Lower lobe of right lung (tissue), 2 donors: ENCODE measurements at places on chromosomes 16 and 17.

- no peaks in the 10 kb centered on the region for H3K36me3 ChIP-seq
- no peak overlapping the region for H3K27ac ChIP-seq
- no peak overlapping the region for H3K4me3 ChIP-seq
Measured at GRCh38 chr16:85151603-85152413, 39.5 kb upstream of the CIBAR2 start.

GRCh38 chr17:72710202-72710601, 382.3 kb downstream of the SLC39A11 start:
- H3K4me1 ChIP-seq, result no peaks in the 10 kb centered on the region
- no peaks in the 10 kb centered on the region for H3K36me3 ChIP-seq
- no peak for DNase-seq

DNA sequence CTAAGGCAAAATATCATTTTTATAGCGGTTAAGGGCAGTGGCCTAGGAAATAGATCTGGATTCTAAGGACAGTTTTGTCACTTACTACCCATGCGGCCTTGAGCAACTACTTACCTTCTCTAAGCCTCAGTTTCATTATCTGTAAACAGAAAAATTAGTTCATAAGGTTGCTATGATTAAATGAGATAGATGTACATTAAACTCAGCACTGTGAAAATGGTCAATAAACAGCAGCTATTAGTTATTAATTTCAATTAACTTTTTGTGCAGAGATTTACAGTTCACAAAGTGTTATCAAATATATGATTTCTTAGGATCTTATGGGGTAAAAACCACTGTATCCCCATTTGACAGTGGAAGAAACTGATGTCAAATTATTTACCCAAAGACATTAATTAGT, 135.5 kb upstream of the CORO6 start:
- peaks cover 22% of the 10 kb centered on the region for H3K36me3 ChIP-seq
- H3K27ac ChIP-seq, result no peak overlapping the region
- H3K4me3 ChIP-seq, result peak overlapping the region; percentile 92
- no peaks in the 10 kb centered on the region for H3K27me3 ChIP-seq
- peaks cover 29% of the 10 kb centered on the region for H3K4me1 ChIP-seq

GRCh38 chr16:84367750-84368307, 509 bp upstream of the ATP2C2 start:
- no peaks in the 10 kb centered on the region for H3K36me3 ChIP-seq
- peaks cover 41% of the 10 kb centered on the region for H3K27me3 ChIP-seq
- peak overlapping the region; percentile 55 for H3K4me3 ChIP-seq
- H3K4me1 ChIP-seq, result no peaks in the 10 kb centered on the region
- peak; percentile 66 for DNase-seq

GRCh38 chr17:50200457-50201275, 765 bp downstream of the COL1A1 start:
- H3K4me1 ChIP-seq, result peaks cover 48% of the 10 kb centered on the region
- H3K36me3 ChIP-seq, result peaks cover 27% of the 10 kb centered on the region
- peaks cover 32% of the 10 kb centered on the region for H3K27me3 ChIP-seq
- H3K4me3 ChIP-seq, result peak overlapping the region; percentile 57
